NCI-H1417 treated with DMSO at 0.1 percent for 48 hours (cell line): ENCODE measurements at places on chromosomes 4 and X.

DNA sequence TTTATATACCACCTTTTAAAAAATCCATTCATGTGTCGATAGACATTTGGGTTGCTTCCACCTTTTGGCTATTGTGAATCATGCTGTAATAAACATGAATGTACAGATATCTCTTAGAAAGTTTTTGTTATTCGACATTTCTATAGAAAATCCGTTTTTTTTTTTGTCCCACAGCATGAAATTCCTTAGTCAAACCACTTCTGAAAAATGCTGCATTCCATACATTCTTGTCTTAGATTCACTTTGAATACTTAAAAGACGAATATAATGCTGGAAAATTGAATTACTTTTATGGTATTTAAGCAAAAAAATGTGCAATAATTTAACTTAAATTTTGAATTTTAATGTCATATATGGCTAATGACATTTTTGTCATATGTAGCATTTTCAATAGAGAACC lies 1345.5 kb downstream of the TECRL start:
- no peak for DNase-seq

- DNase-seq, result no peak
Measured at GRCh38 chr4:26766141-26766540, 94.5 kb upstream of the STIM2 start.

DNA sequence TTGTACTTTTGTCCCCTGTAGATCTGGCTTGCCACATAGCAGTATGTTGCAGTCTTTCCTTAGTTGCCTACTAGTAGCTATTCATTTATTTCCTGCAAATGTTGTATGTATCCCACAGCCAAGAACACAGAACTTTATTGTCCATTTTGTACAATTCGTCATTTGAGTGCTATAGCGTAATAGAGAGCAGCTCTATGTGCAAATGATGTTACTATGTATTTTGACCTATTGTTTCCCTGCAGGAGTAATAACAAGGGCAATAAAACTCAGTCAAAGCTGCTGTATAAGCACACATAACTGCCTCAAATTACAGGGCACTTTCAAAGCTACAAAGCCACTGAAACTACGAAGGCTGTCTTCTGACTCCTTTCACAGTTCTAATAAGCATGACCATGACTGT lies 48.1 kb downstream of the NRK start:
- peak; percentile 6 for DNase-seq

DNA sequence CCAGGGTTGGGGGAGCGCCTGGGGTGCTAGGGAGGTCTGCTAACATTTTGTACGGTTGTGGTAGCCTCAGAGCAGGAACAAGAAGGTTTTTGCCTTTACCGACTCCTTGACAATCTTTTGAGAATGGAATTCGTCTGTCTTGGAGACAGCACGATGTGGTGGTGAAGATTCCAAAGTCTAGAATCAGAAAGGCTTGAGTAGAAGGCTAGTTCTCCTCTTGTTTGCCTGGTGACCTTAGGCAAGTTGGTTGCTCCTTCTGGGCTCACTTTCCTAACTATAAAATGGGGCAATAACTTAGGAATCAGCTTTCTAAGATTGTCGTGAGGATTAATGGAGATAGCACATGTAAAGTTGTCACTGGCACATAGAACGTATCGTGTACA lies 741 bp downstream of the FAM47E start:
- no peak for DNase-seq

GRCh38 chr4:146534178-146534577 lies 12.4 kb upstream of the SLC10A7 start:
- no peak for DNase-seq

- DNase-seq, result no peak
Measured at GRCh38 chr4:105433421-105433820, 40.4 kb downstream of the PPA2 start.

GRCh38 chr4:117378942-117379341 lies 293.6 kb upstream of the TRAM1L1 start:
- no peak for DNase-seq
